ENCODE measurements at places on chromosomes 5 and 9. TPM values are rescaled to one million over a fixed set of nuclear protein-coding genes. Genes with fewer than 3 reads are reported as not detected.
A peak's percentile ranks its signal among the peaks of the same experiment; 100 is the strongest.

NOL8 gene
- total RNA-seq, result 12.4 TPM

GOLGA1 gene
- 16.1 TPM for total RNA-seq

NRG2 gene
- 2.1 TPM for total RNA-seq

HMCN2 gene
- 5.2 TPM for total RNA-seq

FRRS1L gene
- 1.2 TPM for total RNA-seq

HARS2 gene
- total RNA-seq, result 25.2 TPM

GRCh38 chr5:97364731-97365130 is 181.7 kb upstream of the RIOK2 start:
- no peak for DNase-seq

GRCh38 chr5:160291467-160291866 is 20.9 kb downstream of the CCNJL start:
- no peak for DNase-seq

DNA sequence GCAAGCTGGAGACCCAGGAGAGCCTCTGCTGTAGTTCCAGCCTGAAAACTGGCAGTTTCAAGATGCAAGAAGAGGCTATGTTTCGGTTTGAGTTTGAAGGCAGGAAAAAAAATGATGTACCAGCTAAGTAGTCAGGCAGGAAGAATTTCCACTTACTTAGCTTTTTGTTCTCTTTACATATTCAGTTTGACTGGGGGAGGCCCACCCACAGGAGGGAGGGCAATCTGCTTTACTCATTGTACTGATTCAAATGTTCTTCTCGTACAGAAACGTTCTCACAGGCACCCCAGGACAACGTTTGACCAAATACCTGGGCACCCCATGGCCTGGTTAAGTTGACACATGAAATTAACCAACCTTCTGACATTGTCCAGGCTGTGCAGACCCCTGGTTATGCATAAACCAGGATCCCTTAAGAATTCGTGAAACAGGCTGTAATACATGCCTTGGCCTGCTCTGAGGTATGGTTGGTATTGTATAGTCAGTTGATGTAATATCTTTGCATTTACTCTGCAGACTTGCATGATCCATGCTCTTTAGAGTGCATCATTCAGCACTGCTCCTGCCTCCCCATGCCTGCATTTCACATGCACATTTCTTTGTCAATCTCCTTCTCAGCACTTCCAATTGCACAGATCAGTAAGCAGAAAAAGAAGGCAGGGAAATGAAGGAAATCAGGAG is 687.1 kb downstream of the TAF11L14 start:
- no peak for DNase-seq

DNA sequence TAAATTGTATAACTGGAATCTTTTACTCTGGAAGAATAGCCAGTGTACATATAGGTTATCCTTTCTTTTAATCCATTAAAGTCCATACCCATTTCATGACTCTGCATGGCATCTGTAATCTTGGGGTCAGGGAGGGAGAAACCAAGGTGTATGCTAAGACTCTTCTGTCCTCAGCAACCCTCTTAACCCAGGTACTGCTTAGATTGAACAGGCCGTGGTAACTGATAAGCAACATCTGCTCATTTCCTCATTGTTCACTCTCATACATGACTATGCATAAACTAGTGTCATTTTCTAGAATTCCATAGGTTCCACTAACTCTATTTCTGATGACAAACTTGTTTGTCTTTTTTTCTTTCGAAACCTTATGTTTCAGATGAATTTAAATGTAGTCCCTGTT is 69.3 kb upstream of the IFNE start:
- no peak for DNase-seq

- no peak for DNase-seq
Observed at GRCh38 chr9:127303830-127304229, 39.3 kb downstream of the GARNL3 start.

DNA sequence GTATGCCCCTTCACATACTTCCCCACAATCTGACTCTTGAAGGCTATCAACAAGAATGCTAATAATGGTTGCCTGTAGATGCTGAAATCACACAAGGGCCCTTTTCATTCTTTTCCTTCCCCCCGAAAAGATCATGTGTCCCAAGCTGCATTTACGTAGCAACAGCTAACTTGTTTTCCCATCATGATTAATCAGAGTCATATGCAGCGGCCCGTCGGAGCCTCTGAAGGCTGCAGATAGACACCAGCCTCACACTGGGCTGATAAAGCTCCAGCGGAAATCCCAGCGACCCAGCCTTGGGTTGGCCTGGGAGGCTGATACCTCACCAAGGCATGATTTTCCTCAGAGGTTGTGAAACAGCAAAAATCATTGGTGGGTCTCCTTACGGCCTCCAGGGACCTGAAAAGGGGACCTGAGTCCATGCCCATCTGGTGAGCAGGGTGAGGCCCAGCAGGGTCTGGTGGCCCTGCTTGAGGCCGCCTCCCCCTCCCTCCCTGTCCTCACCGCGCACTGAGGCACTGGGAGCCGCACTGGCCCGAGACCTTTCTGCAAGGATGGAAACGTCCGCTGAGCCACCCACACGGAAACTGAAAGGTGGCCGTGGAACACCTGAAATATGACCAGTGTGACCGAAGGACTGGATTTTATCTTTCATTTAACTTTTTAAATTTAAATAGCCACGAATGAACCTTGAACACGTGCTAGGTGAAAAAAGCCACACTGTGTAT is 114.2 kb upstream of the PHYKPL start:
- DNase-seq, result no peak

- DNase-seq, result no peak
Observed at GRCh38 chr5:141182248-141182647, at the start of gene PCDHB16. Gene PCDHB16 (plus strand): TSS chr5:141182387. CDS start chr5:141182560, 173 bp downstream.

- no peak for DNase-seq
Observed at GRCh38 chr5:15601853-15602252, 101.9 kb downstream of the FBXL7 start.

- no peak for DNase-seq
Observed at GRCh38 chr9:87080512-87081264, 133.4 kb upstream of the GAS1 start.

DNA sequence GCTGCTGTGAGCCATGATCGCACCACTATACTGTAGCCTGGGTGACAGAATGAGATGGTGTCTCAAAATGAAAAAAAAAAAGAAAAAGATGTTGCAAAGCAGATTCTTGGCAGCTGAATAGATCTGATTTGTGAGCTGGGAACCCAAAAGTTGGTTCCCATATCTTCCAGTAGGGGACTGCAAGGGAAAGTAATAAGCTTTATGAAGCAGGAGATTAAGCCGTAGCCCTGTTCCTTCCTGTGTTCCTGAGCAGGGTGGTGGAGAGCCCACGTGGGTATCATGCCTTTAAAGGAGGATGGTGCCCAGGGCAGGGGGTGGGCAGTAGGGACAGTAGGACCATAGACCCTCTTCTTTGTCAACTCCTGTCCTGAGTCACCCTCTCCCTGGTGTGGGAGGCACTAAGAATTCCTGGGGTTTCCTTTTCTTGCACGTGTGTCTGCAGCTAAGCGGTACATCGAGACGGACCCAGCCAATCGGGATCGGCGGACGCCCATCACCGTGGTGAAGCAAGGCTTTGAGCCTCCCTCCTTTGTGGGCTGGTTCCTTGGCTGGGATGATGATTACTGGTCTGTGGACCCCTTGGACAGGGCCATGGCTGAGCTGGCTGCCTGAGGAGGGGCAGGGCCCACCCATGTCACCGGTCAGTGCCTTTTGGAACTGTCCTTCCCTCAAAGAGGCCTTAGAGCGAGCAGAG is 37.9 kb downstream of the STOM start:
- DNase-seq, result no peak

GRCh38 chr5:63919763-63920478 is 42.3 kb downstream of the HTR1A start:
- no peak for DNase-seq

DNA sequence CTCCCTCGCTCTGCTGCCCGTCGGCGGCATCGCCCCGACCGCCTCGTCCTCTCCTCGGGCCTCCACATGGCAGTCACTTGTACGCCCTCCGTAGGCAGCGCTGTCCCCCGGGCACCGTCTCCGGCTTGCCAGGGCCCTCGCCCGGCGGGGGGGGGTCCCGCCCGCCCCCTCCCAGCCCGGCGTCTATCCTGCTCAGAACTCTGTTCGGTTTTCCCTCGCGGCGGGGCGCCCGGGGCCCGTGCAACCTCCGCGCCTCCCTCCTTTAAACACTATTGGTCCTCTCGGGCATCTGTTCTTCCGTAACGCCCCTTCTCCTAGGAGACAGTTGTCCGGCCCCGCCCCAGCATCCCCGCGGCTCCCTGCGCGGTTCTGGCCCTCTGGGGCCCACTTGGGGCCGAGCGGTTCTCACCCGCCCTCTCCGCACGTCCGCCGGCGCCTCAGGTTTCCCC is 831 bp downstream of the ODF2 start:
- DNase-seq, result peak; percentile 80

DNA sequence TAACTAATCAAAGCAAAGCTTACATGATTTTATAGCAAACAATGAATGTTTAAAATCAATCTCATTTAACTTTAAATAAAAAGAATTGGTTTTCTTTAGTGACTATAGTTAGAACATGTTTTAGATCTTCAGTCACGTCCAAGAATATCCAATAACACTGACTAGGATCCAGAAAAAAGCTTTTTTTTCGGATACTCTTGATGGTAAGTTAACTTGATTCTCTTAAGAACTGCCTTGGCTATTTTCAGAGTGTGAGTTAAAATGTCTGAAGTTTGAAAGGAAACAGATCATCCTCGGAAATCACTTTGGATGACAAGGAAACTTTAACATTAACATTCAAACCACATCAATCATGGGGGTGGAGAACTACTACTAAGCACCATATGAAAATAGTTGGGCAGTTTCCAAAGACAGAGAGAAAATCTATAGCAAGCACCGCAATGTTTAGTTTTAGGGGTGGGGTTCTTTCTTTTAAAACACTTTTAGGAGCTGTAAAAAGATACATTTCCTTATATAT is 83.7 kb upstream of the SLC27A6 start:
- no peak for DNase-seq

GRCh38 chr5:151036556-151036955 is 16.2 kb downstream of the GPX3 start:
- DNase-seq, result no peak

DNA sequence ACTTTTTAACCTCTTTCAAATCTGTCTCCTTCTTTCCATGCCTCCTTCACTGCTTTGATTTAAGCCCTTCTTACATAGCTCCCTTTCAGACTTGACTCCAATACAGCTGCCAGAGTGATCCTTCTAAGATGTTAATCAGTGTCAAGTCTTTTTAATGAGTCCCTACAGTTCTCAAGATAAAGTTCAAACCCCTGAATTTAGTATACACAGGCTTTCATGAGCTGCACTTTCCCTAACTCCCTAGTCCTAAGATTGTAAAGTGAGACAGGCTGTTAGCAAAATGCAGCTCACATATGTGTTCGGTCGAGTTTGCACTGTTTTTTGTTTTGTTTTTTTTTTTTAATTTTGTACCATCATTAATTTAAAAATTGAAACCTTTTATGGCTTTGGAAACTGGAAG is 190.4 kb upstream of the VCAN start:
- no peak for DNase-seq

DNA sequence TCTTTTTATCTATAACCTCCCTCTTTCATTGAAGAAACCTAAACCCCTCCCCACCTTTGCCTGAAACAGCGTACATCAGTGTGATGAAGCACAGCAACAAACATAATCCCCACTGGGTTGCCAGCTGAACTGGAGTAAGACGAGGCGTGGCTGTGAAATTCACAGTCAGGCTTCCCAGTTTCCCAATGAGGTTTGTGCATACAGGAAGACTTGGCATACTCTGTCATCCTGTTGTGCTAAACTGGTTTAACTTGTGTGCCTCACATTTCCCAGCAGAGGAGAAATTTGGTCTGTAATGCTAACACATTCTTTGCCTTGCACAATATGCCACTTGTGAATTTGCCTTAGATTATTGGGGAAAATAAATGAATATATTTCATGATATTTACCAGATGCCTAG is 121.5 kb downstream of the SV2C start:
- no peak for DNase-seq

DNA sequence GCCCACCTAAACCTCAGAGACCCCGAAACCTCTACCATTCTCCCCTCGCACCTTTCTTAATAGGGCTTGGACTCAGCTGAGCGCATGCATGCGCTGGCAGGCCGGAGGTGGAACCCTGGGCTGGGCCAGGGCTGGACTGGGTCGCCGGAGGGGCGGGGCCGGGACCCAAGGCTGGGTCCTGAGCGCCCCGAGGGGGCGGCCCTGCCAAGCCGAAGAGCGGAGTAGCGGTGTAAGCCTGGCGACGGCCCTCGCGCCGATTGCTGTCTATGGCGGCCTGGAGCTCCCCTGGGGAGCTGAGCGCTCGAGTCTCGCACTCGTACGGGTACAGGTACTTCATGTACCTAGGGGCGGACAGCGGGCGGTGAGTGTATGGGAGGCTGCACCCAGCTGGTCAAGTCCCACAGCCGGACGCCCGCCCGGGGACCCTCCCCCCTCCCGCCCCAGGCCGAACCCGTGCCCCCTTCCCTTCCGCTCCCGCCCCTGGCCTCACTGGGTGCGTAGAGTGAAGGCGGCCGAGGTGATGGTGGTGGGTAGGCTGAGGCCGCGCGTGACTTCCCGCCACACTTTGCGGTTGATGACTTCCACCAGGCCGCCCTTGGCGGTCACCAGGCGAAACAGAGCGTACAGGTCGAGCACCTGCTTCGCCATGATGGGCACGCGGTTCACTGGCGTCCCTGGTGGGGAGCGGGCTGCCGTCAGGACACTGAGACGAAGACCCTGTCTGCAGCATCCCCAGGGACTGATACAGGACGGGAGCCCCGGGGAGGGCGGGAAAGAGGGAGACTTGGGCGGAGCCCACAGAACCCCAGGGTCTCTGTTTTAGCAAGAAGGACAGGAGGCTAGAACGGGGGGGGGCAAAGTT is 3.3 kb upstream of the DCTN3 start:
- DNase-seq, result no peak

DNA sequence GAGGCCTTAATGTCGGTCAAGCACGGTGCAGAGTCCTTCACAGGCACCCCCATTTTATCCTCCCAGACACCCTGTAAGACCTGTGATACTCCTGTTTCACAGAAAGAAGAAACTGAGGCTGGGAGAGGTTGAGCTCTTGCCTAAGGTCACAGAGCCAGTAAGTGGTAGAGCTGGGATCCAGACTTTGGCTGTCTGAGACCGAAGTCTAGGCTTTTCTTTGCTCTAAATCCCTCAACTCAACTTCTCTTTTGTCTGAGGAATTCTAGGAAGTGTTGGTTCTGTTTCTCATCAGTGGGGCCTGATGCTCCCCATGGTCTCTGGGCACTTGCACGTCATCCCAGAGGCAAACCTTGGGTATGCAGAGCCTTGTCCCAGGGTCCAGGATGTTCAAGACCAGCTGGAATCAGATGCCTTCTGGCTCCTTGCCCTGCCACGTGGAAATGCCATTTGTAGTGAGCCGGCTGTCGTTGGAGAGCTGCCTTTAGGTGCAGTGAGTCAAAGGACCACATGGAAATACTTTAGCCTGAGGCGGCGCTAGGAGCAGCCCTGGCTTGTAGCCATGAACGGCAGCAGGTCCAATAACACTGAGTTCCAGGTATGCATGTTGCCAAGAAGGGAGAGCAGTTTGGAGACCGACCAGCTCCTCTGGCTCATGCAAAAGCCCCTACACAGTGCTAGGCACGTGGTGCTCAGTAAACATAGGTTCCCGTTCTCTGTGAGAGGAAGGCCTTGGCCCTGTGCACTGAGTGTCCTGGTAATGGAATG is 9.2 kb downstream of the DCANP1 start:
- peak; percentile 61 for DNase-seq

- no peak for DNase-seq
Observed at GRCh38 chr5:10932426-10932825, 171.4 kb upstream of the DAP start.

Data from Right ventricle myocardium superior (tissue), 1 donor.